ENCODE measurements at places on chromosomes 5 and 9.

DNA sequence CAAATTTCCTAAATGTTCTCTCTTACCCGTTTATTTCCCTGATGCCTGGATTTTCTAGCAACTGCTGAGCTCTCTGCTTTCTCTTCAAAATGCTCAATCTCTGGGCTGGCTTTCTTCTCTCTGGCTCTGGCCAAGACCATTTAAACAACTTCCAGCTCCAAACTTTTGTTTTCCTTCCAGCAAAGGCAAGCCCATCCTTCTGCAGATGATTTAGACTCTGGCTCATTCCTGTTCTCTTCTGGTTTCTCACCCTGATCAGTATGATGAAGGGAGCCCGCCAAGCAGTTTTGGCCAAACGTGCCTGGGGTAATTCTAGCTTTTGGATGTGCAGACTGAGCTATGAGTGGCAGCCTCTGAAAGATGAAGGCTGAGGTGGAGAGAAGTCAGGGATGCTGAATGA, 78.1 kb downstream of the HSPA4 start:
- DNase-seq: no peak

DNA sequence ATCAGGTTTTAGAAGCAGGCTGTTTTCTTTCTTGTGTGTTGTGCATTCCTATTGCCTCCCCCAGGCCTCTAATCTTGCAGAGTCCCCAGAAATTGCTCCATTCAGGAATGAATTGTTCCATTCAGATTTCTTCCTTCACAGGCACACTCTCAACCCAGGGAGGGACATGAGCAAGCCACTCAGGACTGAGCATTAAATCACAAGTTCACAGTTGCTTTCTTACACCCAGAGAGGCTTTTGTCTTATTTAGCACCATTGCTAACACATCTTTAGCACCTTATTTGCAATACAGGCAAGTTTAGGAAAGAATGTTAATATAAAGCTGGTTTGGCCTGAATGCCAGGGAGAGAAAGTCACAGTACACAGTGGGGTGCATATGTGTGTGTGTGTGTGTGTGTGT, 221.4 kb downstream of the RAB3C start:
- DNase-seq: no peak

DNA sequence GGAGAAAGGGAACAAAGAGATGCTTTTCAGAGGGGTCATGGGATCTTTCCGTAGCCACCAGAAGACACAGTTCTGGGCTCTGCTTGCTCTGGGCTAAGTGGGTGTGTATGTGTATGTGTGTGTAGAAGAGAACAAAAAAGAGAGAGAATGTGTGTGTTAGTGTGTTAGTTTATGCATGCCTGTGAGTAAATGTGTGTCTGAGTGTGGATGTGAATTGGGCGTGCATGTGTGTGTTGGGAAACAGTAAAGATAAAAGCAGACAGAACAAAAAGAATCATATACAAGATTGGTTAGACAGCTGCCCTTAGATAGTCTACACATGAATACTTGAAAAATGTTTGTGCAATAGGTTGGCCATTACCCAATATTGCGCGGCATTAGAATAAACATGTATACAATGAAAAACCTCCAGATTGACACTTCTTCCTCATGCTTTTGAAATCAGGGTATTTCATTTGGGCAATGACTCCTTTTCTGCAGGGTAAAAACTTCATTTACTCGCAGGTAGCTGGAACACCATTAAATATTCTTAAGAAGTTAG, 36.5 kb upstream of the HSPA9 start:
- DNase-seq: peak; percentile 69

DNA sequence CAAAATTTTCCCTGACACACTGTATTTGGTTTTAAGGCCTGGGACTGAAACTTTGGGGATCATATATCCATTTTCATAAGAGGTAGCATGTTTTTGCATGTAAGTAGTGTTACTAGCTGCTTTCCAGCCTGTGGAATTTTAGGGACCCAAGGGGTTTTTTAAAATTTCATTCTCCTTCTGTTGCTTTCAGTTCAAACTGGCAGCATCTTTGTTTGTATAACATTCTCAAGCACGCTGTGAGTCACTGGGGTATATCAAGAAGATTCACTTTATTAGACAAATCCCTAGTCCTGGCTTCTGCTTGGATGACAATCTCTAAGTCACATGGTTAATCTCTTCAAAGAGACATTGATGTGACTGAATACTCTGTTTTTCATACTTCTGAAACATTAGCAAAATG, 479.0 kb downstream of the CYLC2 start:
- no peak for DNase-seq

DNA sequence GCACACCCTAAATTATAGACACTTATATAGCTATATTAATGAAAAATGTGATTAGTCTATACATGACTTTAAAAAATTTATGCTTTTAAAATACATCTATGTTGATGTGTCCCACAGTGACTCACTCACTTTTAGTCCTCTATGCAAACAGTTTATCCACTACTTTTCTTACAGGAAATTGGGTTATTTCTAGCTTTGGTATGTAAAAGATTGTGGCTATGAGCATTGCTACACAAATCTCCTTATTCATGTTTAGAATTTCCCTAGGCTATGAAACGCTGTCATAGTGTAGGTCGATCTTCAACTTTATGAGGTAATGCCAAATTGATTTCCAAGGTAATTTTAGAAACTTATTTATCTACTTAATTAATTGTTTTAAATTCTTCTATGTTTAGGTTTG, 687.4 kb downstream of the PRR16 start:
- no peak for DNase-seq

DNA sequence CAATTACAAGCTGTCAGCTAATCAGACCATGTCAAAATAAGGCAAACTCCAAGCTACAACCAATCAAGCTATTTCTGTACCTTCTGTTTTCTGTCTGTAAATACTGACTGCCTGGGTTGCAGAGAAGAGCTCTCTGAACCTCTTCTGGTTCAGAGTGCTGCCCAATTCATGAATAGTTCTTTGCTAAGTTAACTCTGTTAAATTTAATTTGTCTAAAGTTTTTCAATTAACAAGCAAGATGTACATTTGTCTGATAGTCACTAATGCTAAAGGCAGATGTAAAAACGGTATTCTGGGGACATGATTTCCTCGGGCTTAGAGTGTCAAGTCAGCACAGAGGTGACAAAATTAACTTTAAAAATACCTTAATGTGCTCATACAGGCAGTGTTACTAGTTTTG, 408.3 kb upstream of the CLINT1 start:
- DNase-seq: no peak

GRCh38 chr5:132663771-132664695, 6.1 kb downstream of the IL13 start:
- no peak for DNase-seq

GRCh38 chr5:77795846-77796245, 19.7 kb upstream of the TBCA start:
- DNase-seq: peak; percentile 20

- no peak for DNase-seq
Measured at GRCh38 chr5:69326365-69326764, 6.2 kb downstream of the CCDC125 start.

DNA sequence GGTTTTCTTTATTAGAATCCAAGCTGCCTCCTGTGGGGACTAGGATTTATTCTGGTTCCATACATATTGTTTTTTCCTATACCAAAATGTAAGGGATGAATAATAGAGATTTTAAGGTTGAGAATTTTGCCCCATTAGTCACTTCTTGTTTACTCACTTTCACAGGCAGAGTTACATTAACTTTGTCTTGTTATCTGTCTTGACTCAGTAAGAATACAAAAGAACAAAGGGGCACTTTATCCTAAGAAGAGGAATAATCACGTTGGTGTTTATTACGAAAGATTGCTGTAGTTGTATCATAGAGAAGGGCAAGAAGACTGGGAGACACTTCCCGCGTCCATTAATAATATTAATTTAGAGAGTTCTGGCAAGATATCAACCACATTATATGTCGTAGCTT, 599.7 kb upstream of the FTMT start:
- DNase-seq: no peak

DNA sequence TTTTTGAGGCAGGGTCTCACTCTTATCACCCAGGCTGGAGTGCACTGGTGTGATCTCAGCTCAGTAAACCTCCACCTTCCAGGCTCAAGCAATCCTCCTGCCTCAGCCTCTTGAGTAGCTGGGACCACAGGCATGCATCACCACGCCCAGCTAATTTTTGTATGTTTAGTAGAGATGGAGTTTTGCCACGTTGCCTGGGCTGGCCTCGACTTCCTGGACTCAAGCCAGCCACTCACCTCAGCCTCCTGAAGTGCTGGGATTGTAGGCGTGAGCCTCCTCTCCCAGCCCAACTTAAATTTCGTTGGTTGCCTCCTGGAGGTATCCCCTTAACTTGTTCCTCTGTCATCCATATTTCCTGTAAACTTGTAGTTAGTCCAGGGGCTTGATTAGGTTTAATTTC, 47.2 kb downstream of the RAB24 start:
- no peak for DNase-seq

DNA sequence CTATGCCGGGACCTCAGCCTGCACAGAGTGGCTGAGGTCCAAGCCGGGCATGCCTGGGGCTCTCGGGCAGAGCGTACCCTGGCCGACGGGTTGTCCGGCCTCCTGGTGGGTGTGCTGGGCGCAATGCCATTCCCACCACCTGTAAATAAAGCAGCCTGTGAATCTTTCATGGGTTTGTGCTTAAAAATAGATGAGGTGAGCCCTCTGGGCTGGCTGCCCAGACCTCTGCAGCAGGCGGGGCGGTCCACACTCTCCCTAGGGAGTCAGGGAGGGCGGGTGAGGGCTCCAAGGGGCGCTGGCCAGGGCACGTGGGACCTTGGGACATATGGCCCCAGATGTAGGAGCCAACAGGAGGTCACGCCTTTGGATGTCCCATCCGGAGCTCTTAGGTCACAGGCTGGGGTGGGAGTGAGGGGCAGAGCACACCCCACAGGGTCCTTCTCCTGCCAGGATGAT, 3.6 kb upstream of the AGPAT2 start:
- no peak for DNase-seq

- DNase-seq: peak; percentile 99
Measured at GRCh38 chr5:150789943-150790611, 11.5 kb downstream of the SMIM3 start.

GRCh38 chr9:93580654-93581380, 4.4 kb downstream of the PHF2 start:
- DNase-seq: no peak

DNA sequence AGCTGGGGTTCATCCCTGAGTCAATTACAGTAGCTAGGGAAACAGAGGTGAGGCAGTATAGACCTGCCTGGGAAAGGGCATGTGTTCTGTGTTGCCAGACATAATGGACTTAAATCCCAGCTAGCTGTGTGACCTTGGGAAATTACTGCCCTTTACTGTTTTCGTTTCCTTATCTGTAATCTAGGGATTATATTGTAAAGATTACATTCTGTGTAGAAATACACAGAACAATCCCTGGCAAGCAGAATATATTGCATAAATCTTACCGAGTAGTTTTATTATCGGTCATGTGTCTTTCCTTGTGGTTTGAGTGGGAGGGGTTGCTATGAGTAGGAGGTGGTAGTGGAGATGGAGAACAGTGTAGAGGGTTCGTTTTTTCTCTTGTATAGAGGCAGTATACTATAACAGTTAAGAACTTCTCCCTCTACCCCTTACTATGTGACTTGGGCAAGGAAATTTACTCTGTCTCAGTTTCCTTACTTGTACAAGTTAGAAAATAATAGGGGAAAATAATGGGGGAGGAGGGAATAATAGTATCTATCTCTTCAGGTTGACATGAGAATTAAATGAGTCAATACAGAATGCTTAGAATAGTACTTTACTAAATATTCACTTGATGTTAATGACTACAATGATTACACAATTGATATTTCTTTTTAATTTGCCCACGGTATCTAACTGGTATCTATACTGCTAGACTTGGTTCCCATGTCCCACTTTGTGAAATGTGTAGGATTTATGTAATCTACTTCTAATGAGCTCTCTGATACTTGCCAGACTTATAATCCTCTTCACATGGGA, 7.1 kb upstream of the DMXL1 start:
- DNase-seq: peak; percentile 79

All from suppressor macrophage treated with lipopolysaccharide for 1 hour (primary cell).